Fibroblast of skin of right biceps (primary cell): ENCODE measurements at places on chromosomes 7 and 10.

DNA sequence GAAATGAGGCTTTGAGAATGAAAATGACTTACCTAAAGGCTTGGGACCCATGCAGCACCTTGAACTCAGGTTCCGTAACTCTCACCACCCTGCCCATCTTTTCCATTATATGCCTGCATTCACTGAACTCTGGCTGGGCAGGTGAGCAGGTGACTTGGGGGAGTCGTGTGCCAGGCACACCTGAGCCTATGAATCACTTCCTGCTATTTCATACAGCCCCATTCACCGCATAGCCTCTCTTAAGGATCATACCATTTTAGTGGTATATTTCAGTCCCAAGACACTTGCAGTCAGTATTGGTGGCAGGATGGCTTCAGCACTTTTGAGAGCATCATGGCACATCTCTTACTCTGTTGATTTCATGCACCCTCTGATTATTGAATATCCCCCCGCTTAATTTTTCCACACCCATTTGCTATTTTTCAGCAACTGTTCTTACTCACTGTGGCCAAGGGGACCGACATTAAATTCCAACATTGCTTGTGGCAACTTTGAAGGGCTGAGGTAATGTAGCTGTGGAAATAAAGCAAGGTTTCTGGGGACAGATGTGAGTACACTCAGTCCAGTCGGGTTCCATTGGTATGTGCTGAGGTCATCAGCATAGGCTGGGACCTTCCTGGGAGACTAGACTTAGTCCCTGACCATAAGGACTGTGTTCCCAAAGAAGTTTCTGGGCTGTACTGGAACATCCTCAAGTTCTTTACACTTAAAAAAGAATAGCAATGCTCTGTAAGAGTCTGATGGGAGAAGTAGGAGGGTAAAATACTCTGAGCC, 39.8 kb upstream of the ZNF438 start:
- peak; percentile 68 for DNase-seq

GRCh38 chr7:108605559-108606201, 36.0 kb downstream of the DNAJB9 start:
- DNase-seq = peak; percentile 5

GRCh38 chr10:73894245-73894971, 16.5 kb upstream of the PLAU start:
- DNase-seq = peak; percentile 58

DNA sequence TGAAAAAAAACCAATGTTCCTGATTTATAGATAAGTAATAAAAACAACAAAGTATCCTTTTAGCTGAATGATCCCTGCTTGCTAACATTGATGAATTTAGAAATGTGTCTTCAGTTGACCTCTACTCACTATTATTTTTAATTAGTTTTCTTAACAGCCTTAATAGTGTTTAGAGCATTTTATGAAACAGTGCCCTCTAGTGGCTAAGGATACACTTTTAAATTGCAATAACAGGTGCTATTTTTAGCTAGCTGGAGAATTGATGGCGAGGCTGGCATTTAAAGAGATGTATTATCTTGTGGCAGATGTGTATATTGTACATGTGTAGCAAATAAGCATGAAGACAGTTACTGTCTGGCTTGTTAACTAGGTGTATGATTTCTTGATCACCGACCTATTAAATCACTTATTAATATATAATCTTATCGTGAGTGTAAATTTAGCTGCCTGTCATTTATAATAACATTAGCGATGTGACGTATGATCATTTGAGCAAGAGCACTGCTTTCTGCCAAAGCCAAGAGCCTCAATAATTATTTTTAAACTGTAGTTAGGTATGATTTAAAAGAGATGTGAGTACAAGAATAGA, 451.9 kb downstream of the DPP6 start:
- peak; percentile 22 for DNase-seq

DNA sequence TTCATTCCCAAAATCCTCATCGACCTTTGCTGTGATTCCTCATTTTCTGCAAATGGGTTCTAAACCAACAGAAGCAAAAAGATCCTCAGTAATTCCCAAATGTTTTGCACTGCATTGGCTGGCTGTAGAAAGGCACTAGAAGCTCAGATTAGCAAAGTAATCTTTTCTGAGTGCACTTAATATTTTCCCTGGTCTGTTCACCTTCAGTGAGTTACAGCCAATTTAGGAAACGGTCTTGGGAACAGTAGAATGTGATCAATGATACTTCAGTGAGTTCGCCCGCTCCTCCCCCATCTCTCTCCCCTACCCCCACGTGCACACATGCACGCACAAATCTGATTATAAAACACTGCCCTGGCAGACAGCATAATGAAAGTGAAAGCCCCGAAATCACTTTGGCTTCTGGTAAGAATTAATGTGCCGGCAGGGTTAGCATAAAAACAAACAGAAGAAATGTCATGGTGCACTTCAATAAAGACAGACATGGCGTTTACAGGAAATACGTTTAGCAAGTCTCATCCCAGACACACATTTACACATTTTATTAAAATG, 201.3 kb upstream of the CDCA7L start:
- peak; percentile 2 for DNase-seq

- peak; percentile 13 for DNase-seq
Measured at GRCh38 chr10:132363921-132364593, 32.1 kb downstream of the LRRC27 start.

DNA sequence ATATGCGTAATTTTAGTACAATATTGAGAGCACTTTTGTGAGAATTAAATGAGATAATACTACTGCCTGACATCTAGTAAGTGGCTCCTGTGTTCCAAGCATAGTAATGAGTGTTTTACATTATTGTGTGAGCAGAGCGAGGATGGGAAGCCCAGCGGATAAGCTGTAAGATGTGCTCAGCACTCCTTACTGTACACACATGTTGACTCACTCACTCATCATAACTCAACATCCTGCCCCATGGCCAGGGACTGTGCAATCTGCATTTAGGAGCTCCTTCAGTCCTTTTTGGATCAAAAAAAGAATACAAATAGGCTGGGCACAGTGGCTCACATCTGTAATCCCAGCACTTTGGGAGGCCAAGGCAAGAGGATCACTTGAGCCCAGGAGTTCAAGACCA, 72.9 kb upstream of the NEBL start:
- peak; percentile 52 for DNase-seq

DNA sequence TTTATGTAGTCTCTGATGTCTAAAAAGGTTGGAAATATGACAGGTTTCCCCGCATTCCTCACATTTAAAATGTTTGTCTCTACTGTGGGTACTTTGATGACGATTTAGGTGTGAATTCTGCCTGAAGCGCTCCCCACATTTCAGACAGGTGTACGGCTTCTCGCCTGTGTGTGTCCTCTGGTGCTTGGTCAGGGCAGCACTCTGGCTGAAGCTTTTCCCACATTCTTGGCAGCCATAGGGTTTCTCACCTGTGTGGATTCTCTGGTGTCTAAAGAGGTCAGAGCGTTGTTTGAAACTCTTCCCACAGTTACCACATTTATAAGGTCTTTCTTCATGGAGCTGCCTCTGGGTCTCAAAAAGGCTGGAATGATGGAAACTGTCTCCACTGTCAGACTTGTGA, 6.3 kb downstream of the ZNF394 start:
- no peak for DNase-seq

DNA sequence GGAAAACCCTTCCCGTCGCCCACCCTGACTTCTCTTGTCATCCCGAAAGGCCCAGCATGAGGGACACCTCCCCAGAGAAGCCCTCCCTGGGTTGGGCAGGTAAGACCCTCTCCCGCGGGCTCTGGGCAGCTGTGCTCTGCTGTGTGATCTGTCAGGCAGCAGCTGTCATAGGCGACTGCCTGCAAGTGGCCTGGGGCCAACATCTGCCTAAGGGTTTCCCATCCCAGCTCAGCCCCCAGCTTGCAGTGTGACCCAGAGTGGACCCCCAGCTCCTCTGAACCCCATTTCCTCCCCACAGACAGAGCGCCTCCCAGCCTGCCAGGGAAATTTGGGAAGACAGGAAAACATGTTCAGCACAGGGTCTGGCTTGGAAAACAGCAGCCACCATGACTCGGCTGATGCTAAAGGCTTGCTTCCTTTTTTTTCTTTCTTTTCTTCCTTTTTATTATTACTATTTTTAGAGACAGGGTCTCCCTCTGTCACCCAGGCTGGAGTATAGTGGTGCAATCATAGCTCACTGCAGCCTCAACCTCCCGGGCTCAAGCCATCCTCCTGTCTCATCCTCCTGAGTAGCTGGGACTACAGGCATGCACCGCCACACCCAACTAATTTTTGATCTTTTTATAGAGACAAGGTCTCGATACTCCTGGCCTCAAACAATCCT, 18.3 kb upstream of the TNRC18 start:
- DNase-seq = no peak

DNA sequence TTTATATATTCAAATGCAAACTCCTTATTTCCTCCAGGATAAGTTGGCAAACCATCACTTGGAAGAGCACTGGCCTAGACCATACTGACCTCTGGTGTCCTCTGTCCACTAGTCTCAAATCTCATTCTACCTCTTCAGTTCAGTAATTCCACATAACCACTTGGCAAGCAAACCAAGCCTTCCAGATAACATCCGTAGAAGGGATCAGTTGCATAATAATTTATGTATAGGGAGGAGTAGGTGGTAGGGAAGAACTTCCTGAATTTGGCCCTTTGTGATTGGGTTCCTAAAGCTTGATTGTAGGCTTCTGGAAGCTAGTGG, 55.0 kb downstream of the WAC start:
- peak; percentile 16 for DNase-seq

DNA sequence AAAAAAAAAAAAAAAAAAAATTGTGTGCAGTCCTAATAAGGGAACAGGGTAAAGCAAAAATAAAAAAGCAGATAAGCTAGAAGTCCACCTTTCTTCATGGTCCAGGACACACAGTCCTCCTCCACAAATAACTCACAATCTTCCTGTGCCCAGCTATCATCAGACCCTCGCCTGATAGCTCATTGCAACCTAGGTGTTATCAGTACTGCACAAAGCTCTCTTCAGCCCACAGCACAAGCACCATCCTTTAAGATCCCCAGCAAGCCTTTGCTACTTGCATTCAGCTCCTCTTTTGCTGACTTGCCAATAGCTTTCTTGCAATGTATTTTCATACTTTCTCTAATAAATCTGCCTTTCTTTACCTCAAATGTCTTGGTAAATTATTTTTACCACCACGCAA, 5.0 kb downstream of the NDUFA5 start:
- DNase-seq = no peak

GRCh38 chr7:1533547-1534329, 3.2 kb downstream of the MAFK start:
- DNase-seq = peak; percentile 91

DNA sequence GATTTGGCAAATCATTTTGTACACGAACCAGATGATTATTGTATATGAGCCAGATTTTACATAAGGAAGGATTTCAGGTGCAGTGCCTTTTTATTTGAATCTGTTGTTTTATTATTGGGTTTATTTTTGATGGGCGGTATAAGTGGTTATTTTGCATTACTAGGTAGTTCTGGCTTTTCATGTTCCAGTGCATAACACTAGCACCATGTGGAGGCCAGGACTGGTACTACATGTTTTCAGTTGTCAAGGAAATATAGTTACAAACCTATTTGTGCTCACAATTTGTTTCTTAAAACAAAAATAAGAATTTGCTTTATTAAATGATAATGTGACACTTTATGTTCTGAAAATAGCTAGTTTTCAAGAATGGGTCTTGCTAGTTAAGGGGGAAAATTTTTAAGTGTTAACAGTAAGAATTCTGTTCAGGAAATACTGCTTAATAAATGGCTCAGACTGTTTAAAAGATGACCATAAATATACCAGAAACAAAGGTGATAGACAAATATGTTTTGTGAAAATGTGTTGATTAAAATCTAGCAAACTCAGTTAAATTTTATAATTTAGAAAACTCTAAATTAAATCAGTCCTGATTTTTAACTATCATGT, 7.1 kb upstream of the SEMA3E start:
- peak; percentile 39 for DNase-seq

- DNase-seq = no peak
Measured at GRCh38 chr10:124286621-124287020, 132.1 kb downstream of the OAT start.

- DNase-seq = peak; percentile 85
Measured at GRCh38 chr10:35423505-35424306, 87.4 kb downstream of the CCNY start.

DNA sequence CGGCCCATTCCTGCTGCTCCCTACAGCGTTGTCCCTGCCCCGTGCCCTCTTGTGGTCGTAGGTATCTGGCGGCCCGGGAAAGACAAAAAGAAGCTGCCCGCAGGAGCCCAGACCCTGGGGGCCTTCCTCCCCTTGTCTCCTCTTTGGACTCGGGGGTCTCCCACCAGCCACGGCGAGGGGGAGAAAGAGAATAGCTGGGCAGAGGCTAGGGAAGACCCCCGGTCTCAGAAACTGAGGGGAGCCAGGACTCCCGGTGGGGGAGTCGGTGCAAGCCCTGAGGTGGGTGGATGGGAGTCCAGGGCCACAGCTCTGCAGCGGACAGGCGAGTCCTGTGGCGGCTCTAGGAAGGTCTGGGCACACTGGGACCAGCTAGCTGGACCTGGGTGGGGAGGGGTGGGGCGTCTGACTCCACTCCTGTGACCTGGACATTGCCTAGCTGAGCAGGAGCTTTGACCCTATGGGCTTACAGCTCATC, 1.3 kb upstream of the SH2D4B start:
- DNase-seq = no peak

- DNase-seq = peak; percentile 89
Measured at GRCh38 chr10:21402606-21403083, 122.8 kb downstream of the SKIDA1 start.

DNA sequence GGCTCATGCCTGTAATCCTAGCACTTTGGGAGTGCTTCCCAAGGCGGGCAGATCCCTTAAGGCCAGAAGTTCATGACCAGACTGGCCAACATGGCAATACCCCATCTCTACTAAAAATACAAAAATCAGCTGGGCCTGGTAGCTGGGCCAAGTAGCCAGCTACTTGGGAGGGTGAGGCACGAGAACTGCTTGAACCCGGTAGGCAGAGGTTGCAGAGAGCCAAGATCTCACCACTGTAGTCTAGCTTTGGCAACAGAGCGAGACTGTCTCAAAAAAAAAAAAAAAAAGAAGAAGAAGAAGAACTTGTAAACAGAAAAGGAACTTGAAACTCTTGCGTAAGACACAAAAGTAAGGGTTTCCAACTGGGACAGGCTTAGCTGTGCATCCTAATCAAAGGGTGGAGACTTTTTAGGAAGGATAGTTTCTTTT, 5.6 kb upstream of the IFIT2 start:
- no peak for DNase-seq

GRCh38 chr10:93186653-93187052, 113.0 kb downstream of the CYP26A1 start:
- DNase-seq = no peak

- DNase-seq = no peak
Measured at GRCh38 chr10:132538790-132539421, 1.3 kb downstream of the INPP5A start.
